ENCODE measurements at places on chromosomes 1 and 21.

- DNase-seq: no peak
Observed at GRCh38 chr1:178362747-178363146, 134.0 kb downstream of the CLEC20A start.

DNA sequence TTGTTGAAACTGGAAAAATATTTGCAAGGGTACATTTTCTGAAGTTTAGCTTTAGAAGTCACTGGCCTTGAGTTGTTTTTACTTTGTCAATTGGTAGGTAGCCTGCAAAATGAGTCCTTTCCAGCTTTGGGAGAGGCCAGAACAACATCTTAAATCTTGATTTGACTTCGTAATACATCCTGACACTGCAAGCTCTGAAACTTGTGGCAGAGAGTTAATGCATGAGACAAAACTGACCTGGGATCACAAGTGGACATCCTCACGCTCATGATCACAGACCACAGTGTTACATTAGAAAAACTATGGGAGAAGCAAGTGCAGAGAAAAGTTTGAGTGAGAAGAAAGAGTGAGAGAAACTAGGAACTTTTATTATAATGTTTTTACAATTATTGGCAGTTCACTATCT, 550.9 kb downstream of the USP25 start:
- DNase-seq: no peak

DNA sequence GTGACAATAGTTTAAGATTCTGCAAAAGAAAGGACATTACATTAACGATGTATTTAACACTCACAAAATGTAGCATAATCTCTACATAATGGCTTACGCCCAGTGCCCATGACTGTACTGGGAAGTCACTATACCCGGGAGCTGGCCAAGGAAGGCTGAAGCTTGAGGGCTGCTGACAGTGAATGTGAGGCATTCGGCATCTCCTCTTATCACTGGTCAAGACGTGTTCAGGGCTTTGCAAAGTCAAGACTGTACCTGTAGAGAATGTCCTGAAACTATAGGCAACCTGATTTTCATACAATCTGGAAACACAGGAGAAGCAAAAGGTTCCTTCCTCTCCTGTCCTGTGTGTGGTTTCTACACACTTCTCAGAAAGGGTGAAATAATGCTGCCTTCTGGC, 12.7 kb upstream of the IFNGR2 start:
- no peak for DNase-seq

GRCh38 chr1:55301912-55302311, 86.7 kb upstream of the USP24 start:
- no peak for DNase-seq

DNA sequence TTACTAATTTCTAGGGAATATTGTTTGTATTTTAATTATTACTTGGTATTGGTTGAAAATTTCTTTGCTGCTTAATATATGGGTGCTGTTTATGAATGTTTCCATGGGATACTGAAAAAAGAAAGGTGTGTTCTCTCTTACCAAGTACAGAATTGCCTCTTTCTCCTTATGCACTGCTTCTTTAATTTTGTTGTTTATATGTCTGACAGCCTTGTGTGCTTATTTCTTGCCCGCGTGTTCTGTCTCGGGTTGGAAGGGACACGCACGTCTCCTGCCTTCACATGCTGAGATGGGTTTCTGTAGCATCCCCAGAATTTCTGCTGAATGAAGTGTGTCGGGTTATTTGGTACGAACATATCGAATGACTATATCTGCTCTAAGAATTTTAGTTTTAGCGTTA, 51.1 kb downstream of the AGPAT3 start:
- DNase-seq: no peak

GRCh38 chr21:34748862-34749261, 80.1 kb downstream of the CLIC6 start:
- no peak for DNase-seq

- DNase-seq: no peak
Observed at GRCh38 chr1:30140566-30140965, 582.8 kb downstream of the MATN1 start.

DNA sequence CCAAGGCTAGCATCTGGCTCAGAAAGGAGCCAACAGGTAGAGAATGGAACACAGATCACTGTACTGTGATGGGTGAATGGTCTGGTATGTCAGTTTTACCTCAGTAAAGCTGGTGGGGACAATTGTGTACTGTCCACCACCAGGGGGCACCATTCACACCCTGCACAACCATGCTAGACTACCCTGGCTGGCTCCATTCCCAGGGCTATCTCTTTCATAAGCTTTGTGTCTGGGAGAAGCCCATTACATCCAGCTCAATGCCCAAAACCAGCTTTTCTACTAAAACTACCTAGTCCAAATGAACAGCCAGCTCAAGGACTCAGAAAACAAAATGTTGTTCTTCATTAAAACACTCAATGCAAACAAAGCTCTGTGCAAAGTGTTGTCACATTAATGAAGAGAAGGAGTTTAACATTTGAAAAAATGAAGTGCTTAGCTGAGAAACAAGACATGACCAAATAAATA, 62.0 kb upstream of the RASAL2 start:
- DNase-seq: no peak

DNA sequence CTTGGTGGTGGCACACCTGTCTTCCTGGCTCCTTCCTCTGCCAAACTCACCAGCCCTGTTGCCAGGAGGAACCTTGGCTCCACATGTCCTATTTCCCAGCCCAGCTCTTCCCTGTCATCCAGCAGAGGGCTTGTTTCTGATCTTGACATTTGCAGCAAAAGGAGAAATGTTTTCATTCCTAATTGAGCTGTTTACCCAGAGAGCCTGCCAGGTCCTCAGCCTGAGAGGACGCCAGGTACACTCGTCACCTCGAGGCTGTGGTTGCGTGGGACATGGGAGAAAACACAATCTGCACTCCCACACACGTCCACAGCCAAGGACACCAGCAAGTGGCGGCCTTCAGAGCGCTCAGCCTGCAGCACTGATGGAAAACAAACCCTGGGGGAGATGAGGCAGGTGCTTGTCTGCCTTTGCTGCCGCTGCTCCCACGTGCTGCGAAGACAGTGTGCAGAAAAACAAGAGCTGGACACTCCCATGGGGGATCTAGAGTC, 132.8 kb upstream of the CD34 start:
- no peak for DNase-seq

GRCh38 chr1:3061981-3062615, 6.9 kb upstream of the PRDM16 start:
- DNase-seq: no peak

GRCh38 chr1:230892018-230892491, 23.7 kb upstream of the C1orf198 start:
- no peak for DNase-seq
